Stimulated activated CD4-positive, alpha-beta T cell treated with anti-CD3 and anti-CD28 coated beads, Interleukin-1b, Interleukin-23, amount 100 ng/mL, for 24 hours (primary cell): ENCODE measurements at places on chromosomes 5 and 9.

DNA sequence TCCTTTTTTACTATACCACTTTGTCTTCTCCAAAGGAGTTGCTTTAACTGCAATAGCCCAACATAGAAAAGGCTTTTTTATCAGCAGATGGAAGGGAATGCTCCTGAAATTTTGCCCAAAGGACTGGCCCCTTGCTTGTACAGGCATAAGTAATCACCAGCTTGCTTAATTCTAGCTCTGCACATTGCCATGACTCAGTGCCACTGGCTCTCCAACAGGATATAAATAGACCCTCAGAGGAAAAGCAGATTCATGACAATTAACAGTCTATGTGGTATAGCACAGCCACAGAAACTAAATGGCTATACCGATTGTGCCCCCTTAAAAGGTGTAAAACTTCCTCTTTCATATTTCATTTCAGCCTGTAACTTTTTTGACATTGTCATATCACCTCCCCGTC, 227.0 kb downstream of the ZNF608 start:
- no peak for DNase-seq

DNA sequence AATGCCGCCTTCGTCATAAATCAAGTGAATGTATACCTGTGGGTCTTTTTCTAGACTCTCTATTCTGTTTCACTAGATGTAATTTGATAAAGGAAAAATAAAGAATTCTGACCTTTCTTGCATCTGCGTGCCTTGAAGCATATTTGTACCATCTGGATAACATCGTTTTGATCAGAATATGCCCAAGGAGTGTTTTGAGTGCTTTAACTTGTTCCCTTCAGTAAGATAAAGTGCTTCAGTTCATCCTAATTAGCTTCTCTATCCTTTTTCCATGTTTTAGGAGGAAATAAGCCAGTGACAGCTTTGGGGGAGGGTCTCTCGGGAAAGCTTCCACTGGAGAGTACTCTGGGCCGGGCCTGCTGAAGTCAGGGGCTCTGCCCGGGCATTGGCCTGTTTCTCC, 113.5 kb upstream of the DAP start:
- no peak for DNase-seq

DNA sequence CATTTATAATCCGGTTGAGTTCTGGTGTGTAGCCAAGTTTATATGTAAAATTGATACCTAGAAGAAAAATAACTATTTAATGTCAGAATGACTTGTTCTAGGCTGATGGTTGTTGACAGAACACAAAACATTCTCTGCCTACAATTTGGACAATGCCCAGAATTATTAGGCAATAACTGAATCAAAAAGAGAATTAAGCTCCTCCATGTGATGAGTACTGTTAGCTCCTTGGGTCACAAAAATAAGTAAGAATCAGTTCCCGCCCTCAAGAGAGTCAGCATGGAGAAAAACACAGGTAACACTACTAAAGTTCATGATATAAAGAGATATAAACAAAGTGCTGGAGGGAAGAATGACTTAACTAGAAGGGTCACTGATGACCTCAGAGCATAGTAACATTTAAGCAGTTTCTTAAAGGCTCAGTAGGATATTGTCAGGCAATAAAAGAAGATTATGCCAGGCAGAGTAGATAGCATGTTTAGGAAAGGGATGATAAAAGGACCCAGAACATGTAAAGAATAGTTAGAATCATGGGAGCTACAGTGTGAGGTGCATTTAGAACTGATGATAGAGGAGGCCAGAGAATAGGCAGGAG, 200.5 kb upstream of the ACTBL2 start:
- DNase-seq = no peak

GRCh38 chr5:17325770-17326599, 108.6 kb downstream of the BASP1 start:
- DNase-seq = no peak

- DNase-seq = no peak
Measured at GRCh38 chr5:150641006-150641570, 628 bp downstream of the SYNPO start.

- DNase-seq = no peak
Measured at GRCh38 chr5:74619308-74619707, 21.2 kb downstream of the ENC1 start.

GRCh38 chr5:54217826-54218503, 92.4 kb downstream of the ARL15 start:
- DNase-seq = no peak

- no peak for DNase-seq
Measured at GRCh38 chr5:11528720-11529119, 375.5 kb downstream of the CTNND2 start.

GRCh38 chr9:98403715-98404114, 148.3 kb upstream of the TBC1D2 start:
- DNase-seq = no peak

GRCh38 chr9:33619666-33620404, 95.8 kb downstream of the ANKRD18B start:
- no peak for DNase-seq

DNA sequence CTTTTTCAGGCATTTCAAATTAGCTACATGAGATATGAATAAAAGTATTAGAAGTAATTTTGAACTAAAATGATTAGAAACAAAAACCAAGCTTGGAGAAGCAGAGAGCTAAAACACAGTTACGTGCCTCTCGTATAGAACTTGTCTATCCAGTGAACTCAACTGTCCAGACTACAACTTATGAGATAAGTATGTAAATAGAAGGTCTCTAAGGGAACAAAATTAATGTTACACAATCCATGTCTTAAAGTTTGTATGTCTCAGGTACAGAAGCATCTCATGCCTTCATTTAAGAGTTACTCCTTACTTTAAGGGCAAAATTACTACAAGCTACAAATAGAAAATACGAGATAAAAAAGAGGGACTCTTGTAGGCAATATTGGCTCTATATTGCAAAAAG, 316.8 kb downstream of the CETN3 start:
- no peak for DNase-seq

DNA sequence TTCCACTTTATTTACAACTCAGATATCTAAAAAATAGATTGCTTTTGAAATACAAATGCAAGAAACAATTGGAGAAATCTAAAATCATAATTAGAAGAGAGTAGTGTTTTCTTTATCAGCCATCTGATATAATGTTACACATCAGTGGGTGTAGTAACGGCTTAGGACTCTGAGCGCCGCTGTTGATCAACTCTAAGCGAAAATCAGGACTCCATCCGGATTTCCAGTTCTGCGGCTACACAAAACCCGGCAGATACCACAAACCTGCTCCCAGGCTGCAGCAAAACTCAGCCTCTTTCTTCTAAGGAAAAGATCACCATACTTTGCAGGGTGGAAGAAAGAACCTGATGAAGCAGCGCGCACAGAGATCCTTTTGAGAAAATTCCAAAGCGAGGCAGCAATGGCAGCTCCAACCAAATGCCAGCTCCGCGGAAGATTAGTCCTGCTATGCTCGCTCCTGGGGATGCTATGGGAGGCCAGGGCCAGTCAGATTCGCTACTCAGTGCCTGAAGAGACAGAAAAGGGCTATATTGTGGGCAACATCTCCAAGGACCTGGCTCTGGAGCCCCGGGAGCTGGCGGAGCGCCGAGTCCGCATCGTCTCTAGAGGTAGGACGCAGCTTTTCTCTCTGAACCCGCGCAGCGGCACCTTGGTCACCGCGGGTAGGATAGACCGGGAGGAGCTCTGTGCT, at the start of gene PCDHGA9:
Gene PCDHGA9 (plus strand): TSS at position 226 of the 691 bp plus-strand sequence. CDS start 175 bp downstream, at position 401.
- no peak for DNase-seq

DNA sequence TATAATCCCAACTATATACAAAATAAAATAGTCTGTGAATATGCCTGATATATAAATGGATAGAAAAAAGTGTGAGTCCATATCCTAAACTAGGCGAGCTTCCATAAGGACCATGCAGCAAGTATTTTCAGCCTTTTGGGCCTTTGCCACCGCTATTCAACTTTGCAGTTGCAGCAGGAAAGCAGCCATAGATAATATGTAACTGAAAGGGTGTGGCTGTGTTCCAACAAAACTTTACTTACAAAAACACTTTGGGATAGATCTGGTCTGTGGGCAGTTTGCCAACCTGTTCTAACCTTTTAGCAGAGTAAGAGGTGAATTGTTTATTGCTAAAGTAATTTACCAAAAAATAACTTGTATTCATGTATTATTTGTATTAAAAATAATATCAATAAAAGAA, 127.8 kb upstream of the GPR151 start:
- DNase-seq = no peak

DNA sequence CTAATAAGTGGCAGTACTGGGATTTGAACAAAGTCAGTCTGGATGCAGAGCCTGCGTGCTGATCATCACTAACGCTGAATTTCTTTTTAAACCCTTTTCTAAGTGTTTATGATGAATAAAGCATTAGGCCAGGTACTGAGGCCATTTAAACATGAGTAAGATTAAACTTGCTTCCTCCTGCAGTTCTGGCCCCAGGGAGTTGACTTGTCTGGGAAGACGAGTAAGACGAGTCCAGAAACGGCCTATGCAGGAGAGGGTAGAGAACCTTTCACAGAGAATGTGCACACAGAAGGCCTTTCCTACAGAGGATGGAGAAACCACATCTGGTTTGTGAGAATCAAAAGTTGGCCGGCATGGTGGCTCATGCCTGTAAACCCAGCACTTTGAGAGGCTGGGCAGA, 42.9 kb downstream of the SPRY4 start:
- DNase-seq = no peak
